Liver (tissue), 10 donors: ENCODE measurements at places on chromosomes 12 and 14. TPM values are rescaled to one million over a fixed set of nuclear protein-coding genes. Genes with fewer than 3 reads are reported as not detected.

RBMS2 gene
- 1.2 TPM for polyA plus RNA-seq

OGFOD2 gene
- 15.4 TPM for polyA plus RNA-seq

ZDHHC22 gene
- polyA plus RNA-seq, result not detected

GLT1D1 gene
- 10.4 TPM for polyA plus RNA-seq

SLC39A9 gene
- polyA plus RNA-seq, result 30.6 TPM

RHEBL1 gene
- 0.36 TPM for polyA plus RNA-seq

HIF1A gene
- 15.4 TPM for polyA plus RNA-seq

GALNT8 gene
- polyA plus RNA-seq, result not detected

BHLHE41 gene
- polyA plus RNA-seq, result 0.23 TPM

PLEKHD1 gene
- polyA plus RNA-seq, result not detected

STRN3 gene
- polyA plus RNA-seq, result 20.9 TPM

NPFF gene
- polyA plus RNA-seq, result not detected
